ENCODE measurements at places on chromosomes 2 and 18. TPM values are rescaled to one million over a fixed set of nuclear protein-coding genes. Genes with fewer than 3 reads are reported as not detected.

- H3K4me1 ChIP-seq: no peaks in the 10 kb centered on the region
- no peak overlapping the region for H3K4me3 ChIP-seq
- no peak for DNase-seq
- no peak overlapping the region for H3K27ac ChIP-seq
- no peaks in the 10 kb centered on the region for H3K36me3 ChIP-seq
- H3K27me3 ChIP-seq: peaks cover 12% of the 10 kb centered on the region
Measured at GRCh38 chr18:50113726-50114125, 81.2 kb downstream of the MYO5B start.

DNA sequence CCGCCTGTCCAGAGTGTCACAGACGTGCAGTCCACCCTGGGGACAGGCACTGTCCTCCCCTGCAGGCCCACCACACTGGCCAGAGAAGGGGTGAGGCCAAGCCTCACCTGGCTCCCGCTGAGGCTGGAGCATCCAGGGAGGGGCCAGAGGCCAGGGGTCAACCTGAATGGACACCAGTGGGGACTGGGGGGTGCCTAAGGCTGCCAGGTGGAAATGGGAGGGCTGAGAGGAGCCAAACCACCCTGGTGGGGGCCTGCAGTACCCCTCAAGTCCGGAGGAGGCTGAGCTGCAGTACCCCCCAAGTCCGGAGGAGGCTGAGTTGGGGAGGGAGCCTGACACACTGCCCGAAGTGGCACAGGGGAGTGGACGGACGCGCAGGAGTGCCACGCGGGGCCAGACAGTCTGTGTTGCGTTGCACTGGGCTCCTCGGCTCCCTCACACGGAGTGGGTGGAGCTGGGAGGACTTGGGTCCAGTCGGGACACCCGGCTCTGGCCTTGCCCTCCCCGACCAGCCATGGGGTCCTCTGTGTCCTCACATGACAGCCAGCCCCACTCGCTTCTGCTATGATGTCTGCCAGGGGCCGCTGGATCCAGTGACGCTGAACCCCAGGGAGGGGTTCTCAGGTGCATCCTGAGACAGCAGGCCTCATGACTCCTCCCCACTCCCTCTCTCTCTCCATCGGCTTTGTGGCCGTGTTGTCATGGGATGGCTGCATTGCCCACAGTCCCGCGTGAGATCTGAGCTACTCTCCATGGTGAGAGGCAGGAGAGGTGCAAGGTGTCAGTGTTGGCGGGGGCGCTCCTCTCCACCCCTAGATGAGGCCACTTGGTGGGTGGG is 22.3 kb upstream of the GPC1 start:
- no peaks in the 10 kb centered on the region for H3K36me3 ChIP-seq
- DNase-seq: no peak
- H3K4me1 ChIP-seq: peaks cover 24% of the 10 kb centered on the region
- no peaks in the 10 kb centered on the region for H3K27me3 ChIP-seq

DNA sequence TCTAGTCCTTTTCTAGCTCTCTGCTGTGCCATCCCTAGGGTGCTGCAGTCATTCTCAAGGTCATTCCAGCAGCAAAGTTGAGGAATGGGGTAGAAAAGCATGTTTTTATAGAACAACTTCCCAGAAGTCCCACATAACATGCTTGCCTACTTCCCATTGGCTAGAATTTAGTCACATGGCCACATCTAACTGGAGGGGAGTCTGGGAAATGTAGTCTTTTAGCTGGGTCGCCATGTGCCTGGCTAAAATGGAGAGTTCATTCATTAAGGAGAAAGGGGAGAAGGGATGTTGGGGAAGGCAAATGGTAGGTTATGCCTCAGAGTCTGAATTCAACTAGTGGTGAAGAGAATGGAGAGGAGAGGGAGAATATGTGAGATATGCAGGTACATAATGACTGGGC is 85.7 kb downstream of the SLC4A3 start:
- DNase-seq: no peak
- no peaks in the 10 kb centered on the region for H3K27me3 ChIP-seq
- no peak overlapping the region for H3K4me3 ChIP-seq

GRCh38 chr2:217800433-217801114 is 202.2 kb downstream of the TNS1 start:
- H3K27me3 ChIP-seq: no peaks in the 10 kb centered on the region
- peaks cover 64% of the 10 kb centered on the region for H3K36me3 ChIP-seq
- H3K4me1 ChIP-seq: peaks cover 56% of the 10 kb centered on the region

DNA sequence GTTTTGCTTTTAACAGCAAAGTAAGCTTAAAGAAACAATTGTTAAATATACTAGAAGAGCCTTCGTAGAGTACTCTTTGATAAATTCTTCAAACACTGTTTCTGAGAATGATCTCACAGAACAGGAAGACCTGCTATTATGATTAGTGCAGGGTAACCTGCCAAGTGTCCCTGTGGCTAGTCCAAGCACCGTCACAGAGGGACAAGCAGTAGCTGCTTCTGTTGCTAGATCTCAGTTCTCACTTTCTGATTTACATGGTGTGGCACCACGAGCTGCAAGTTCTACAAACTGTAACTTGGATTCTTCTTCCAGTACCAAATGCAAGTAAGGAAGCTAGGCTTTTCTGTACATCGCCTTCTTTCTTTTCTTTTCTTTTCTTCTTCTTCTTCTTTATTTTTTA is 121.5 kb downstream of the PIEZO2 start:
- no peaks in the 10 kb centered on the region for H3K4me1 ChIP-seq
- H3K36me3 ChIP-seq: no peaks in the 10 kb centered on the region
- H3K27me3 ChIP-seq: no peaks in the 10 kb centered on the region
- peak; percentile 45 for DNase-seq
- no peak overlapping the region for H3K27ac ChIP-seq

Gene SRD5A2
- under 0.01 TPM for total RNA-seq

Gene MATN3
- 0.31 TPM for total RNA-seq

DNA sequence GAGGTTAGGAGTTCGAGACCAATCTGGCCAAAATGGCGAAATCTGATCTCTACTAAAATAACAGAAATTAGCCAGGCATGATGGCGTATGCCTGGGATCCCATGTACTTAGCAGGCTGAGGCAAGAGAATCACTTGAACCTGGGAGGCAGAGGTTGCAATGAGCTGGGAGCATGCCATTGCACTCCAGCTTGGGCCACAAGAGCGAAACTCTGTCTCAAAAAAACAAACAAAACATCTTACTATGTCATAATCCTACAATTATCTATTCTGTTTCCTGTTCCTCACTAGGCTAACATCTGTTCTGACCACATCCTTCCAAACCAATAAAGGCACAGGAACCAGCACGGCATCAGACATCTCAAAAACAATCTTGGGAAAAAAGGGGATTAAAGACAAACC is 361.8 kb upstream of the UBE2E3 start:
- H3K27me3 ChIP-seq: no peaks in the 10 kb centered on the region
- no peak overlapping the region for H3K27ac ChIP-seq
- H3K4me1 ChIP-seq: no peaks in the 10 kb centered on the region
- H3K4me3 ChIP-seq: no peak overlapping the region
- H3K36me3 ChIP-seq: no peaks in the 10 kb centered on the region

Gene SPEG
- total RNA-seq: 176 TPM

Gene ZBTB7C
- 3.2 TPM for total RNA-seq

Gene GPR35
- 1.1 TPM for total RNA-seq

Gene NXPH2
- 10.6 TPM for total RNA-seq

DNA sequence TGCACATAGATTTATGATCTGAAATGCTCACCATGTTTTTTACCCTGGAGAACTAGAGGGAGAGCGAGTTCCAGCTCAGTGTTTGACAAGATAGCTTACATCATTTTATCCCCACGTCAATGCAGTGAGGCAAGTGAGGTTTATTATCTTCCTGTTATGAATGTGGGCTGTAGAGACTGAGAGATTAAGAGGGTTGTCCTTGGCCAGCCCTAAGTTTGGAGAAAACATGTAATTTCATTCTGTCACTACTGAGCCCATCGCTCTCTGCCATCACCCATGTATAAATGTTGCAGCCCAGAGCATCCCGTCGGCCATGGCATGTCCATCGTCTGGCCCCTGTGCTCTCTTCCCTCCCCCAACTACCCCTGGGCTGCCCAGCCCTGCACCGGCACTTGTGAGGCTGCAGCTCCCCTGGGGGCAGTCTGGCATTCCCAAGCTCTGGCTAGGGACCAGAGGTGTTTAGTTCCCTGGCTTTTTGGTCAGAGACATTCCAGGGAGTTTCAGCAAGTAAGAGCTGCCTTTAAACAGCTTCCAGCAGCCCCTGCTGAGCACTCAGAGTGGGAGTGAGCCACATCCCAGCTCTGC is 136.7 kb downstream of the ANTXR1 start:
- H3K27me3 ChIP-seq: no peaks in the 10 kb centered on the region
- H3K4me1 ChIP-seq: peaks cover 46% of the 10 kb centered on the region
- peaks cover 32% of the 10 kb centered on the region for H3K36me3 ChIP-seq
- peak; percentile 94 for DNase-seq
- H3K4me3 ChIP-seq: no peak overlapping the region

DNA sequence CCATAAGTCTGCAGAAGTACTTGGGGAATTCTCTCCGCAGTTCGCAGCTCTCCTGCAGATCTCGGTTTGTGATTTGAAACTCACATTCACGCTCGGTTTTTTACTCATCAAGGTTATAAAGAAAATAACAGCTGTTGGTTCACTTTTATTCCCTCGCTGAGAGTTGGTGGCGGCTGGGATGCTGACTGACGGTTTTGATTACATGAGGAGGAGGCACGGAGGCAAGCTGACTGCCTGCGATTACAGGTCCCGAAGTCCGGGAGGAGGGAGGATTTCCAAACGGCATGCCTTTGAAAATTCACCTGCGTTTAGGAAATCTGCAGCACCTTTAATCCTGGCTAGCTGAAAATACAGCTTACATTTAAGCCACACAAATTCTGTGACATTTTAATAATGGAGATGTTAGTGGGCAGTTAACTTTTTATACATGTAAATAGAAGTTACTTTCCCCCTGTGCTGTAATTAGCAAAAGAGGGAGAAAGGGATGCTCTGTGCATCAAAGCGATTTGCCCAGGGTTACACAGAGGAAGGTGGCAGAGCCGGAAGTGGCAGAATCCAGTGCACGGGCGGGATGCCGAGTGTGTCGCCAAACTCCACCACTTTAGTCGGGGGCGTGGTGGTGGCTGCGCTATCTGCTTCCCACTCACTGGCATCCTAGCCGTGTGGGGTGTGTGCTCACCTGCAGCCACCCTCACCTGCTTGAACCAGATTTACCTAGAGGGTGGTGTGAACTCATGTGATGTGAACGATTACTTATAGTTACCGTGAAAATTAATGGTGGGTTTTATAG is 14.7 kb downstream of the AGAP1 start:
- no peak for DNase-seq
- no peak overlapping the region for H3K27ac ChIP-seq
- no peaks in the 10 kb centered on the region for H3K36me3 ChIP-seq
- H3K27me3 ChIP-seq: no peaks in the 10 kb centered on the region

Gene INHA
- total RNA-seq: 0.27 TPM
